Colonic mucosa (tissue), 4 donors: ENCODE measurements at places on chromosomes 12 and 14.

DNA sequence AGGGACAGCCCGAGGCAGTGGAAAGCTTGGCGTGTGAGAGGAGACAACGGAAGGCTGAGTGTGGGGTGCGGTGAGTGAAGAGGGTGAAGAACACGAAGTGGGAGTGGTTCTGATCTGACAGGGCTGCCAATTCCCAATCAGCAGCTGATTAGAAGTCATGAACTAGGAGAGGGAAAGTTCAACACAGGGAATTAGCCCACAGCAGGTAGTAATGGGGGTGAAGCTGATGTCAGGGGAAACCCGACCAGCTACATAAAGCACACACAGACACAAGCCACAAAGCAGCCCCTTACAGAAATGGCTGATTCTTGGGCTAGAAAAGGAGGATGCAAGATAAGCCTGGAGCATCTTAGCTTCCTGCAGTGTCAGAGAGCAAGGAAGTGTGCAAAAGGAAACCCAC lies 47.5 kb upstream of the TCL1A start:
- no peak for DNase-seq
- no peak overlapping the region for H3K27ac ChIP-seq
- H3K4me1 ChIP-seq: no peaks in the 10 kb centered on the region
- no peaks in the 10 kb centered on the region for H3K36me3 ChIP-seq

- H3K4me1 ChIP-seq: no peaks in the 10 kb centered on the region
- H3K4me3 ChIP-seq: no peak overlapping the region
- DNase-seq: no peak
- H3K27me3 ChIP-seq: no peaks in the 10 kb centered on the region
Observed at GRCh38 chr12:95529693-95530225, 21.5 kb downstream of the USP44 start.

DNA sequence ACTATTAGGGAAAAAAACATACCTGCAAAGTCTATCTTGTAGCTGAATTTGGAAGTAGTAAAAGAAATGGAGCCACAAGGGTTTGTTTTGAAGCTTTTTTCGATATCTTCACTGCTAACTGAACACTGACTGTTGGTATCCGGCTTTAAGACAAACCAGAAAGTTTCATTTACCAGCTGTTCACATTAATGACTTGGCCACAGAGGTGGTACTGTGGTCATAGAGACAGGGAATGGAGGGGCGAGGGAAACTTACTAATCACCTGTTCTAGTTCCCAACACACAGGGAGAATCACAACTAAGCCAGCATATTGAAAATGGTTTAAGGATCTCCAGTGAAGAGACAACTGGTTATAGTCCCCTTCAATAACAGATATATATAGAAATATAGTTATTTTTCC lies 44.3 kb downstream of the PARP11 start:
- H3K4me1 ChIP-seq: no peaks in the 10 kb centered on the region
- H3K4me3 ChIP-seq: no peak overlapping the region
- DNase-seq: no peak
- no peak overlapping the region for H3K27ac ChIP-seq
- H3K27me3 ChIP-seq: no peaks in the 10 kb centered on the region

- no peaks in the 10 kb centered on the region for H3K36me3 ChIP-seq
- peak; percentile 92 for DNase-seq
- H3K27me3 ChIP-seq: no peaks in the 10 kb centered on the region
- H3K27ac ChIP-seq: peak within 1 kb of the TSS; percentile 81
Observed at GRCh38 chr12:112937741-112938719, at the start of gene OAS3. Gene OAS3, plus strand, starts transcription at chr12:112938474. Its CDS starts 57 bp downstream, at chr12:112938531.

DNA sequence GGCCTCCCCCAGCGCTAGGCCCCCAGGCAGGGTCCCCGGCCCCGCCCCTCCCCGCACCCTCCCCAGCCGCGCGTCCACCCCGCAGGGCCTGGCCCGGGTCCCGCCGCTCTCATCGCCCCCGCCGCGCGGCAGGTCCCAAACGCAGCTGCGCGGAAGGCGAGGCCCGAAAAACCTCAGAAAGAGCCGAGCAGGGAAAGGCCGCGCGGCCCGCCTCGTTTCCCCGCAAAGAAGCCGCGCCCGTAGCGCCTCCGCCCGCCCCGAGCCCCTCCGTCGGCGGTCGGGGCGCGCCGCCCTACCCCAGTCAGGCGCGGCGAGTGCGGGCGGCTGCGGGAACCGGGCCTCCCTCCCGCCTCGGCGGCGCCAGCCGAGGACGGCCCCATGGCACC lies 324 bp downstream of the POLE start:
- H3K4me3 ChIP-seq: peak overlapping the region; percentile 77
- DNase-seq: no peak
- H3K27me3 ChIP-seq: no peaks in the 10 kb centered on the region

- H3K36me3 ChIP-seq: no peaks in the 10 kb centered on the region
- H3K27ac ChIP-seq: no peak overlapping the region
- H3K4me1 ChIP-seq: no peaks in the 10 kb centered on the region
- no peak for DNase-seq
- H3K4me3 ChIP-seq: no peak overlapping the region
- H3K27me3 ChIP-seq: no peaks in the 10 kb centered on the region
Observed at GRCh38 chr12:112347581-112347982, 34.6 kb downstream of the HECTD4 start.
